ENCODE measurements at places on chromosomes 6 and 20.

DNA sequence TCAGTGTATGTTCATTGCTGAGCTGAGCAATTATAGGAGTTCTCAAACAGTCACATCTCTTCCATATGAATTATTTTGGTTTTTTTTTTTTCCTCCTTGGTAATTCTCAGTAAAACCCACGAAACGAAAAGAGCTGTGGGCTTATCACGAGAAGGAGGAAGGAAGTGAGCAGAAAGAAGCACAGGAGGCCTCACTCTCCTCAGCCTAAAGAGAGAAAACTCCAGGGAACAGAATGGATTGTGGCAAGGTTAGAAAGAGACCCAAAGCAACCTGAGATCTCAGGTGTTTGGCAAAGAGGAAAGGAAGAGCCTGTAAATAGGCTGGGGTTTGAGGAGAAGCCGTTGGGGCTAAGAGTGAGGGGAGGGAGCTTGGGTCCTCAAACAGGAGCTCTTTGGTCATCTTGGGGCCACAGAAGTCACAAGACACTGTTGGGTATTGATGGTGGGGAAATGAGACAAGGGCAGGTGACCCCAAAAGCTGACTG lies 67.8 kb upstream of the CITED2 start:
- no peak for DNase-seq

DNA sequence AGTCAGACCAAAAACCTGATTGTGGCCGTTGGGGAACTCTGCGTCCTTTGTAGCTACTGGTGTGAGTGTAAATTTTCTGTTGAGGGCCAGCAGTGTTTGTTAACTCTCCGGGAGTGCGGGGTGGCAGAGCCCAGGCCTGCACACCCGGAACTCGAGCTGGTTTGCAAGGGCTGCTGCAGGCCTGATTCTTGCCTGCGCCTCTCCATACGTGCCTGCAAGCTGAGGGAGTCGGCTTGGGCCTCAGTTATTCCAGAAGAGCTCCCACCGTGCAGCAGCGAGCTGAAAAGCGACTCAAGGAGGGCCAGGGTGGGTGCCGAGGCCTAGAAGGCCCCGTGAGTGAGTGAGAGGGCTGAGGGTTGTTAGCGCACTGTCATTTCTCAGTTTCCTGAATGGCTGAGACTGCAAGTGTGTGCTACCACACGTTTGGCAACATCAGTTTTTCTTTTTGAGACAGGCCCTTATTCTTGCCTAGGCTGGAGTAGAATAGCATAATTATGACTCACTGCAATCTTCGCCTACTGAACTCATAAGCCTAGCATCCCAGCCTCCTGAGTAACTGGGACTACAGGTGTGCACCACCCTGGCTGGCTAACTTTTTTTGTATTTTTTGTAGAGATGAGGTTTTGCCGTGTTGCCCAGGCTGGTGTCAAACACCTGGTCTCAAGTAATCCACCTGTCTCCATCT lies 33.9 kb upstream of the KIF13A start:
- no peak for DNase-seq

DNA sequence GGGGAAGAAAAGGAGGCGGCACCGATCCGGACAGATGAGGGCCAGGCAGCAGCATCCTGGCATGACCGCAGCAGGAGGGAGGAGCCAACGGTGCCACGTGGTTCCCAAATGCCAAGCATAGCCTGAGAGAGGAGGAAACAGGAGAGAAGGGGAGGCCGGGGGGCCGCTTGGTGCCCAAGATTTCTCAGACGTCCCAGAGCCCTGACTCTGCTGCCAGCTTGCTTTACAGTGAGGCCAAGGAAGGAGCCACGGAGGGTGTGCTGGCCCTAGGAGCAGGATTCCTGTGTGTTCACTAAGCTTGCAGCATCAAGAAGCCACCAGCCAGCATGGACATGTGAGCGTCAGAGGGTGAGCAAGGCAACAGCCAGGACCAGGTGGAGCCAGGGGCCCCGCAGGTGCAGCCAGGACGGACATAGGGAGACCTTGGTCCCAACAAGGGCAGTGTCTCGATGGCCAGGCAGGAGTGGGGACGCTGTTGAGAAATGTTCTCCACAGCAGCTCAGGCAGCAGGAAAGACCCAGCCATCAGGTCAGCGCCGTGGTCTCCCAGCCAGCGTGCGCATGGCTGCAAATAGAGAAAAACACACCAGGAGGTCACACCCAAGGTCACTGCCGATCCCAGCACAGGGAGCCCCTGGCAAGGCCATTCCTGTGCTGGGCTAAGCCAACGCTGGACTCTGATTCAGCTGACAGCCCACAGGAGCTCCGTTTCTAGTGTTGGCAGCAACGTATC lies 143.7 kb downstream of the DLL1 start:
- DNase-seq = no peak

DNA sequence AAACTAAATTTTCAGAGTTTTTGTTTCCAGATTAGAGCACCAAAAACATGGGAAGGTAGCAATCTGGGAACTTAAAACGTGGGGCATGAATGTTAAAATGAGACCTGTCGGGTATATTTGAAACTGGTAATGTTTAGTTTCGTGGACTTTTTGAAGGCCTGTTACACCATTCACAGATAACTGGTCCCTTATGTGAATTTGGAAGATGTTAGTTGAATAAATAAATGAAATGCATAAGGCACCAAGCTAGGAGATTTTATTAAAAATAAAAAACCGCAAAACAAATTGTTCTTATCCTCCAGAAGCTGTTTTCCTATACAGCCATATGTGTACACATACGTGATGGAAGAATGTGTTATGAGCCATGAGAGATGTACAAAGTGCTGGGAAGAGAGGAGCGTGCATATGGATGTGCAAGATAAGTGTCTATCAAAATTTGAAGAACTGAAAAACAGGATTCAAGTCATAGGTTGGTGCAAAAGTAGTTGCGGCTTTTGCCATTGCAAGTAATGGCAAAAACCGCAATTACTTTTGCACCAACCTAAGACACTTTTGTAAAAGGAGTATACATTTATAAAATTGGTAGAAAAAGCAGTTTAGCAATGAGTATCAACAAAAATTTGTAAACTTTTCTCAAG lies 700 bp upstream of the MCUR1 start:
- peak; percentile 17 for DNase-seq

GRCh38 chr6:7960848-7961247 lies 50.3 kb upstream of the TXNDC5 start:
- no peak for DNase-seq

DNA sequence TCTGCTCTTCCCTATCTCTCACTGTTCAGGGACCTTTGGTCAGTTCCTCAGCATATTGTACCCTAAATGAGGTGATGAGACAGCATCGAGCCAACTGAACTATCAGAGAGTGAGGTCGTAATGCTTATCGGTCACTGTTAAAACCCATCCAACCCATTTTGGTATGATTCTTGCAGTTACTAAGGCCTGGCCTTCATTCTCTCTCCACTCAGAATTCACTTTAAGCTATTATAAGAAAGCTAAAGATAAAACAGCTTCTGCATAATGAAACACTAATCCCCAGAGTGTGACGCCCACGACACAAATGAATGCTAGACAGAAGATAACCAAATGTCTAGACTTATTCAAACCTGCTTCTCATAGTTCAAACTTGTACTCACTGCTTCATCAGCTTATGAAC lies 175.8 kb downstream of the GMPR start:
- no peak for DNase-seq

DNA sequence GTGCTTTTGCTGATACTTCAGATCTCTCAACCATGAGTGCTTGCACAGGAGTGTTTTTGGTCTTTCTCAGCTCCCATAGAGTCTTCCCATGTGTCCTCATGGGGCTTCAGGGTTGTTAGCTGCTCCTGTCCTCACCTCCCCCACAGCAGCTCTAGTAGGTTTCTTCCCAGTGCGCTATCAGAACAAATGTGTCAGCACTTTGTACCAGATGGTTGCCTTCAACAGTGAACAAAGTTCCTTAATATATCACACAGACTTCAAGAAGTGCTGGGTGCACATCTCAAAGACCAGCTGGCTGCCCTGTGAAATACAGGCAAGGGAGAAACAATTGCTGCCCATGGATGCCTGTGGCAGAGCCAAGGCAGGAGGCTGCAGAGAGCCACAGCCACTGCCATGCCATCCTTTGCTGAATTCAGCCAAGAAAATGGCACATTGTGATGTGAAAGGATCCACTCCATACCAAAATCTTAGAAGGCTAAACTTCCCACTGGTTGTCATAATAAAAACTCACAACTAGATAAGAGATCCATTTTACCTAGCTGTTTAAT lies 471.3 kb downstream of the C6orf118 start:
- DNase-seq = no peak

GRCh38 chr6:3291987-3292386 lies 33.2 kb downstream of the PSMG4 start:
- no peak for DNase-seq

DNA sequence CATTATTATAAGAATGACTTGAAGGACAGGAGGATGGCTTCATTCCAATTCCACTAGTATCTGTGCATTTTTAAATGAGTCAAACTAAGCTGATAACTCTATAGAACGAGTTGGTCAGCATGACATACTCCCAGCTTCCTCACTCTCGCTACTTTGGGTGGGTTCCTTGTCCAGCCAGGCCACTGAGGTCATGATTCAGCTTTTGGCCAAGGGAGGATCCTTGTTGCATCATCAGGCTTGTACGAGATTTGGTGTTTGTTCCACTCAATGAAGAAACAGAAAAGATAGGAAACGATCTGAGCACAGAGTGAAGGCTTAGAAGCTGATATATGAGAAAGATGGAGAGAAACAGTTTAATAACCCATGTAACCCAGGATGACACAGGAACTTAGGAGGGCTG lies 19.8 kb downstream of the NEDD9 start:
- DNase-seq = no peak
